ENCODE measurements at places on chromosomes 4 and X. TPM values are rescaled to one million over a fixed set of nuclear protein-coding genes. Genes with fewer than 3 reads are reported as not detected.

DNA sequence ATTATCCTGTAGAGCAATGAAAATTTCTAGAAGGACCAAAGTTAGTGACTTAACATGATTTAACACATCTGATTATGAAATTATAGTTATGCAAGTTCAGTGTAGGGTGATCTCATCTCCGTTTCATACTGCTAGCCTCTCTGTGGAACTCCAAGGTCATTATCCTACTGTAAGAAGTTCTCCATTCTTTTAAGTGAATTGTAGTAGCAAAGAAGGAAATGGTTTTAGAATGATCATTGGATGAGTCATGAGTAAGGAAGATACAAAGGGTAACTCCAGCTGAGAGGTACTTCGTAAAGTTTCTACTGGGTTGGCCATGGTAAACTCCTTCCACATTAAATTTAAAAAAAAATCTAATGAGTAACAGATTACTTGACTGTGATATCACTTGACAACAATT is 215.0 kb upstream of the GIMD1 start:
- DNase-seq, result no peak

- DNase-seq, result peak; percentile 50
Observed at GRCh38 chrX:10615931-10616774, 4.2 kb downstream of the MID1 start.

DNA sequence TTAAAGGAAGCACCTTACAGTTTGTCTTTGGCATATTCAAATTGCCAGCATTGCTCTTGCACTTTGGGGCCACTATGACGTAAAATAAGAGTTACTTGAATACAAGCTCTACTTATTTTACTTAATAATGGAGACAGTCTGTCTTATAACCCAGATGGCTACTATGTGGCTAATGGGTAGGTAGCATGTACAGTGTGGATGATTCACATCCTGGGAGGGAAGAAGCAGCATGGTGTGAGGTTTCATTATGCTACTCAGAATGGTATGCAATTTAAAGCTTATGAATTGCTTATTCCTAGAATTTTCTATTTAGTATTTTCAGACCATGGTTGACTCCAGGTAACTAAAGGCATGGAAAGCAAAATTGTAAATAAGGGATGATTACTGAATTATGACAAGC is 761.8 kb upstream of the ATOH1 start:
- no peak for DNase-seq

DNA sequence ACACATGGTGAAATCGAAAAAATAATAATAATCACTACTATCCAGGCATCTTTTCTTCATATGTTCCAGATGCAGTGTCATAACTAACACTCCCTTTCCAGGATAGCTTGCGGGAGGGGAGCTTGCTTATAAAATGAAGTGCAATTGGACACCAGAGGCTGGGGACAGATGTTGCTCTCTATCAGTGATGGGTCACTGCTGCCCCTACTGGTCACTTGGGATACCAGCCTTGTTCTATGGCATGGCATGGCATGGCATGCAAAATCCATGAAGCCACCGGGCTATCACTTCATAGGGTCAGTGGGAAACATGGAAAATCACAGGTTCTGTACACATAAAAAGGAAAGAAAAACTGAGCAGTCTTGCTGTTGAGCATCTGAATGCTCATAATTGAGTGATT is 168.1 kb downstream of the GLRA2 start:
- DNase-seq, result no peak

DNA sequence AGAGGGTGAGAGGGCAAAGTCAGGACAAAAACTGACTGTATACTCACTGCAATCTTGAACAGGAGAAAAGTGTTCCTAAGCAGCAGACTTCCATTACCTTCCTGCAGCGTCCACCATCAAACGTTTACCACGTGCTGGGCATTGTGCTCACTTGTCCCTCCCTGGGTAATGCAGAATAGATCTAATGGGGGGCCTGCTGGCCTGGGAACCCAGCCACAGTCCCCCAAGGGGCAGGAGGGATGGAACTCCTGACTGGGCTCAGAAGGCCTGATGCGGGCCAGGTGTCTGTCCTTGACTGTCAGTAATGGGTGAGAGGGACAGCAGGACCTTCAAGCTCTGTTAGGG is 37.6 kb upstream of the FAM156A start:
- DNase-seq, result no peak

The DCAF4L1 gene
- total RNA-seq, result 0.12 TPM

The RAPGEF2 gene
- 41.6 TPM for total RNA-seq

All from mucosa of gallbladder (tissue), 1 donor.